ENCODE measurements at places on chromosomes 13 and 19.

- no peak overlapping the region for H3K4me3 ChIP-seq
- peaks cover 18% of the 10 kb centered on the region for H3K4me1 ChIP-seq
- H3K27ac ChIP-seq = no peak overlapping the region
- peaks cover 5% of the 10 kb centered on the region for H3K36me3 ChIP-seq
- no peaks in the 10 kb centered on the region for H3K27me3 ChIP-seq
Observed at GRCh38 chr19:49589502-49589905, 1.5 kb upstream of the PRR12 start.

- H3K27me3 ChIP-seq = no peaks in the 10 kb centered on the region
- H3K27ac ChIP-seq = no peak overlapping the region
- no peak for DNase-seq
- no peaks in the 10 kb centered on the region for H3K4me1 ChIP-seq
Observed at GRCh38 chr13:49820591-49821215, 28.2 kb upstream of the KPNA3 start.

- H3K36me3 ChIP-seq = no peaks in the 10 kb centered on the region
- no peak overlapping the region for H3K27ac ChIP-seq
- no peak overlapping the region for H3K4me3 ChIP-seq
- H3K4me1 ChIP-seq = no peaks in the 10 kb centered on the region
Observed at GRCh38 chr19:42553292-42554045, 25.2 kb upstream of the CEACAM1 start.

DNA sequence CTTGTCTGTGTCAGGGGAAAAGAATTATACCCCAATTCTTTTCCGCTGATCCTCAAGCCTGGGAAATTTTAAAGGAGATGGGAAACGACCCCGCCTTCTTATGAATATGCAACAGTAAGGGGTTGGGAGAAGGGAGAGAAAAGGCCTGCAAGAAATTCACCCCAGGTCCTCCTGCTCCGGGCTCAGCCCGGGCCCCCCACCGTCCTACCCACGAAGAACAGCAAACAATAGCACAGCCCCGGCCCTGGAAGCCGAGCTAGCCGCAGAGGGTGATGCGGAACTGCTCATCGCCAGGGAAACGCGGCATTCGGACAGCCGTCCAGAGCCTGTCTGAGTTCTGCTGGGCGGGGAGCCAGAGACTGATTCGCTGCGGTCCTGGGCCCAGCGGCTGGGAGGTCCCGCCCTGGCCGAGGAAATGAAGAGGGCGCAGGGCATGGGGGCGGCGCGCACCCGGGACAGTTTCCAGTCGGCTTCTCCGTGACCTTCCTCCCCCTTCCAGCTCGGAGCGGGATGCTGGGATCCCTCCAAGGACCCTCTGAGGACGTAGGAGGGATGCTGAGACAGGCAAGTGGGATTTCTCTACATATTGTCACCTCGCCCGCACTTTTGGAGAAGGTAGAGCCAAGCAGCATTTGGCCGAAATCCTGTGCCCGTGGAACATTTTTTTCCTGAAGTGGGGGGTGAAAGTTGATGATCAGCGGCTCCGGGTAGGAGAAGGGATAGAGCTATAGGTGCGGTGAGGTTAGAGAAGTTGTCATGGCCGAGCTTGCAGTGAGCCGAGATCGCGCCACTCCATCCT lies 82.3 kb upstream of the C1QTNF9B start:
- H3K4me3 ChIP-seq = peak overlapping the region; percentile 87
- H3K36me3 ChIP-seq = no peaks in the 10 kb centered on the region
- no peak overlapping the region for H3K27ac ChIP-seq
- peak; percentile 24 for DNase-seq

DNA sequence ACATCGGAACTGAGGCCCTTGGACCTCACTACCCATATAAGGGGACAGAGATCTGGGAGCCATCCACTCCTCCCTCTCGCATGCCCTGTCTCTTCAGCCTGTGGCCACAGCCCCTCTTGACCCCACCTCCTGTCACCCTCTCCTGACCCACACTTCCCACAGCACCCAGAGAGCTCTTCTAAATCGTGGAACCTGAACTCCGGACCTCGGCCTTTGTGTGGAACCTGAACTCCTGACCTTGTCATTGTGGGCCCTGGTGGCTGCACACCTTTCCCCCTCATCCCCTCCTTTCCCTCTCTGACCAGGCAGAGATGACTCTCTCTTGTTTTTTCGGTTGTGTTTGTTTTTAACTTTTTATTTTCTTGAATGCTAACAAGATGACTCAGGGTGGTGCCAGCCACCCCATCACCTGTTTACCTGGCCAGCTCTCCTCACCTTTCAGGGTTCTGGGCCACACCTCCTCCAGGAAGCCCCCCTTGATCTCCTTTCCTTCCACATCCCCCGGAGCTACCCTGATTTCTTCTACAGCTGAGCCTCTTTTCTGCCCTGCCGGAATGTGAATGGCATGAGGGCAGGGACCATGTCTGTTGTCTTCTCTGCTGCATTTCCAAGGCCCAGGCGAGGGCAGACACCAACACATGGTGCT lies 5.1 kb downstream of the MRPL4 start:
- DNase-seq = no peak
- no peak overlapping the region for H3K27ac ChIP-seq
- no peaks in the 10 kb centered on the region for H3K27me3 ChIP-seq
- peaks cover 7% of the 10 kb centered on the region for H3K4me1 ChIP-seq

GRCh38 chr19:57755031-57755430 lies 8.4 kb downstream of the ZNF776 start:
- peaks cover 86% of the 10 kb centered on the region for H3K36me3 ChIP-seq
- no peak for DNase-seq
- no peak overlapping the region for H3K4me3 ChIP-seq
- no peaks in the 10 kb centered on the region for H3K27me3 ChIP-seq
- no peaks in the 10 kb centered on the region for H3K4me1 ChIP-seq

GRCh38 chr19:3479177-3479833 lies 1.0 kb downstream of the SMIM24 start:
- H3K4me1 ChIP-seq = no peaks in the 10 kb centered on the region
- H3K36me3 ChIP-seq = no peaks in the 10 kb centered on the region
- H3K27ac ChIP-seq = no peak overlapping the region
- DNase-seq = no peak
- H3K4me3 ChIP-seq = no peak overlapping the region
- no peaks in the 10 kb centered on the region for H3K27me3 ChIP-seq

- no peak for DNase-seq
- H3K27ac ChIP-seq = no peak overlapping the region
- peaks cover 11% of the 10 kb centered on the region for H3K4me1 ChIP-seq
- H3K4me3 ChIP-seq = no peak overlapping the region
- H3K36me3 ChIP-seq = no peaks in the 10 kb centered on the region
Observed at GRCh38 chr19:37999309-38000213, 92.6 kb downstream of the SIPA1L3 start.

GRCh38 chr13:51255556-51255955 lies 33.4 kb downstream of the FAM124A start:
- H3K27ac ChIP-seq = no peak overlapping the region
- no peaks in the 10 kb centered on the region for H3K27me3 ChIP-seq
- no peaks in the 10 kb centered on the region for H3K36me3 ChIP-seq

GRCh38 chr13:59391696-59392095 lies 772.0 kb downstream of the DIAPH3 start:
- H3K4me1 ChIP-seq = no peaks in the 10 kb centered on the region
- no peak overlapping the region for H3K27ac ChIP-seq
- H3K27me3 ChIP-seq = no peaks in the 10 kb centered on the region
- DNase-seq = no peak
- no peak overlapping the region for H3K4me3 ChIP-seq

GRCh38 chr13:32445461-32445860 lies 17.5 kb upstream of the N4BP2L1 start:
- no peaks in the 10 kb centered on the region for H3K4me1 ChIP-seq
- no peaks in the 10 kb centered on the region for H3K36me3 ChIP-seq
- DNase-seq = no peak
- no peaks in the 10 kb centered on the region for H3K27me3 ChIP-seq
- H3K4me3 ChIP-seq = no peak overlapping the region
- H3K27ac ChIP-seq = no peak overlapping the region

- DNase-seq = no peak
- no peaks in the 10 kb centered on the region for H3K4me1 ChIP-seq
- peaks cover 16% of the 10 kb centered on the region for H3K36me3 ChIP-seq
Observed at GRCh38 chr13:98796798-98797197, 44.3 kb upstream of the SLC15A1 start.

GRCh38 chr13:21020176-21020575 lies 41.2 kb downstream of the LATS2 start:
- H3K36me3 ChIP-seq = no peaks in the 10 kb centered on the region
- DNase-seq = no peak
- peaks cover 54% of the 10 kb centered on the region for H3K4me1 ChIP-seq
- H3K27ac ChIP-seq = no peak overlapping the region
- H3K27me3 ChIP-seq = no peaks in the 10 kb centered on the region

Measured in thoracic aorta (tissue), 2 donors.